Stimulated activated CD8-positive, alpha-beta memory T cell treated with anti-CD3 and anti-CD28 coated beads, Interleukin-4, amount 100 ng/mL, for 1 hour (primary cell): ENCODE measurements at places on chromosomes 11 and 22.

DNA sequence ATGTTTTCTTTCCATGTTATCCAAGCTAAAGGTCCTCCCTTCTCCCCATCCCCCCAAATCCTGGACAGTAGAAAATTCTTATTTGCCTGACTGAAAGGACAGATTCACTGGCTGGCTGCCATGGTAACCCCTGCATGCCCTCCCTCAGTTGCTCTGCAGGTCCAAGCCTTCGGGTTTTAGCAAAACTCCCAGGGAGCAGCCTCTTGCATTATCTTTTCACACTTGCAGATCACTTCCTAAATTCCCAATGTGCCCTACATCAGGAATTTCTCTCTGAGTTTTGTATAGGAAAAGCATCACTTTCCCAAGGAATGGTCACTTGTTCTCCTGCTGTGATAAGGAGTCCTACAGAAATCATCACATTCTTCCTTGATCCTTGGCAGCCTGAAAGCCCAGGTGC lies 75.0 kb upstream of the TENM4 start:
- DNase-seq, result no peak

- no peak for DNase-seq
Measured at GRCh38 chr11:16587670-16588069, 150.8 kb upstream of the C11orf58 start.

- no peak for DNase-seq
Measured at GRCh38 chr22:38312261-38312800, 4.9 kb downstream of the CSNK1E start.

DNA sequence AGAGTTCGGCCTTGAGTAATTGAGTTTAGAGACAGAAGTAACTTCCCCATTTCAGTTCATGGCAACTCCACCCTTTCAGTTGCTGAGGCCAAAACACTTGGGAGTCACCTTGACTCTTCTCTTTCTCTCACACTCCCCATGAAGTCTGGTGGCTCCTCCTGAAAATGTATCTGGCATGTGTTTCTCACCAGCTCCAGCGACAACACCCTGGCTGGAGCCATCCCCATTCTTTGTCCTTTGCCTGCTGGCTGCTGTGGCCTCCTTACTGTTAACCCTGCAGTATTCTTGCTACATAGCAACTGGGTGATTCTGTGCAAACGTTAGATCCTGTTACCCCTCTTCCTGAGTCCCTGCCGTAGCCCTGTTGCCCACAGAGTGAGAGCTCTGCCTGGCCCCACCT lies 23.8 kb downstream of the SLC6A5 start:
- no peak for DNase-seq

GRCh38 chr11:95507794-95508193 lies 276.8 kb upstream of the SESN3 start:
- no peak for DNase-seq

- no peak for DNase-seq
Measured at GRCh38 chr11:10418259-10418949, 36.7 kb upstream of the AMPD3 start.

GRCh38 chr11:9574622-9575259 lies 1.3 kb downstream of the WEE1 start:
- no peak for DNase-seq

DNA sequence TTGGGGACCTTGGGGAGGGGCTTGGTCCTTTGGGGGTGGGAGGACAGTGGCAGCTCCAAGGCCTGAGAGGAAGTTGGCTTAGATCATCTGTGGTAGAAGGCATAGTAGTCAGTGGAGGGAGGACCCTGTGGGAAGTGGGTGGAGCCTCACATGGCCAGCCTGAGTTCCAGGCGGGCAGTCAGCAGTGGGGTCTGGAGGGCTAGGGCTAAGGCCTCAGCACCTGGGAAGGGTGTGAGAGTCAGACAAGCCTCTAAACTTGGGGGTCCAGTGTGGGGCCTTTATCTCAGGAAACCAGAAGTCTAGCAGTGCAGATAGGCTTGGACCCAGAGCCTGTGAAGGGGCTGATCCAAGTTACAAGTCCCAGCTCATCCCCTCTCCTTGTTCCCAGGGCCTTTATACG lies 4.0 kb downstream of the NLRX1 start:
- no peak for DNase-seq

DNA sequence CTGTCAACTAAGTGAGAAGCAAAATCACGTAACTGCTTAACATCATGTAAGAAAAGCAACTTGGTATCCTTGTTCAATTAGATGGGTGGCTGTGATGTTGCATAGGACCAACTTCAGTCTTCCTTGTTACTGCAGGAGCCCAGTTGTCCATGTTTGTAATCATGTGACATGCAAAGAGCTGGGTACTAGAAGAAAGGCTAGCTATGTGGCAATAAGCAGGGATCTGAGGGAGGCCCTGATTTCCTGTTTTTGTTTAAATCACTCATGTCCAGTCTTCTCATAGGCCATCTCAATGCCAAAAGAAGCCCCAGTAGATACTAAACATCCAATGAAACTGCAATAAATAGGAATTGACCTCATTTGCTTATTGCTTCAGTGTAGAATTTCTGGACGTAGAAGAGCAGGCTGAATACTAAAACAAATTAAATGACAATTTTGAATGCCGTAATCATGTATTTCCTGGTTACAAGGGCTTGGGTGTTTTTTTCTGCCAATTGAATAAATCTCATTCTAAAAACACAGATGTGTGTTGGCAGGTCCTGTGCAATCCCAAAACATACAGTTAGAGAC lies 140.8 kb upstream of the ARHGAP20 start:
- DNase-seq, result no peak

DNA sequence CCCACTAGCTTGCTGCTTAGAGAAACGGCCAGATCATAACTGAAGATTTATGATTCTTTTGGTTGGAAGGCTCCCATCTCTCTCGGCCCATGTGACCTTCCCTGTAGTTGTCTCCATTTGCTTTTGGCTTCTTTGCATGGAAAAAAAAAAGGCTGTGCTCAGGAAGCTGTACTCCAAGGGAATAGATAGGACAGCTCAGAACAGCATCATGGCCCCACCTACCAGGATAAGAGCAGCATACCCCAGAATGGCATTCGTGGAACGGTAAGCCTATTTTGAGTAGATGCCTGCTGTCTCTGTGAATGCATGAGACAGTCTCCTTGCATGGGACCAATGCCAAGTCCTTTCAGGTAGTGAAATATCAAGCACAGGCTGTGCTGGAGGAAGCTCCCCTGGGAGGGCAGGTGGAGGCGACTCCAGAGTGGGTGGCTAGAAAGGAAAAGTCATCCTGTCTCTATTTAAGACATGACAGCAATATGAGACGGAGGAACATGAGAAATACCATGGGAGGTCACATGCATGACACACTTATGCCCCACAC lies 94.1 kb upstream of the AMOTL1 start:
- no peak for DNase-seq
